ENCODE measurements at places on chromosomes 2 and 18.

- no peak for DNase-seq
Observed at GRCh38 chr18:46574000-46574742, 82.8 kb downstream of the LOXHD1 start.

- no peak for DNase-seq
Observed at GRCh38 chr2:14306268-14306861, 326.2 kb upstream of the LRATD1 start.

DNA sequence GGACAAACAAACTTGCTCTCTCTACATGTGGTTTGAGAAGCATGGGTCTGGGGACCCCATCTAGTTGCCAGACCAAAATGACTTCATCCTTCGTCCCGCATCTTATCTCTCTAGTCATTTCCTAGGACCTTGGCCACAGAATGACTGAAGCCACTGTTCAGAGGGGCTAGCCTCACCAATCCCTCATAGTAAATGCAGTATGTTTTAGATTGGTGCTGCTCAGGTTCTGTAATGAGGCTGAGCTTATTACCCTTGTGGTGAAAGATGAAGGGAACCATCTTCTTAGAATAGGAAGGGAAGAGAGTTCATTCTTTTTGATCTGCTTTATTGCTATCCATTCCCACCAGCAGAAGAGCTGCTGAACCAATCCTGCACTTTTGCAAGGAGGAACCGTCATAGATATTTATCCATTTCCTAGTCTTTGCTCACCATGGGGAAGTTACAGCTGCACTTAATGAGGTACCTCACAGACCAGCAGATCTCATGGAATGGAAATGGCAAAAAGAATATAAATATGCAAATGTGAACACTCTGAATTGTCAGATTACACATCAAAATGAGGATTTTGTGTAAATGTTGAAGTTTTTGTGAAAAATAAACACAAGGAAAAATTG, 436.7 kb downstream of the LPIN1 start:
- no peak for DNase-seq

DNA sequence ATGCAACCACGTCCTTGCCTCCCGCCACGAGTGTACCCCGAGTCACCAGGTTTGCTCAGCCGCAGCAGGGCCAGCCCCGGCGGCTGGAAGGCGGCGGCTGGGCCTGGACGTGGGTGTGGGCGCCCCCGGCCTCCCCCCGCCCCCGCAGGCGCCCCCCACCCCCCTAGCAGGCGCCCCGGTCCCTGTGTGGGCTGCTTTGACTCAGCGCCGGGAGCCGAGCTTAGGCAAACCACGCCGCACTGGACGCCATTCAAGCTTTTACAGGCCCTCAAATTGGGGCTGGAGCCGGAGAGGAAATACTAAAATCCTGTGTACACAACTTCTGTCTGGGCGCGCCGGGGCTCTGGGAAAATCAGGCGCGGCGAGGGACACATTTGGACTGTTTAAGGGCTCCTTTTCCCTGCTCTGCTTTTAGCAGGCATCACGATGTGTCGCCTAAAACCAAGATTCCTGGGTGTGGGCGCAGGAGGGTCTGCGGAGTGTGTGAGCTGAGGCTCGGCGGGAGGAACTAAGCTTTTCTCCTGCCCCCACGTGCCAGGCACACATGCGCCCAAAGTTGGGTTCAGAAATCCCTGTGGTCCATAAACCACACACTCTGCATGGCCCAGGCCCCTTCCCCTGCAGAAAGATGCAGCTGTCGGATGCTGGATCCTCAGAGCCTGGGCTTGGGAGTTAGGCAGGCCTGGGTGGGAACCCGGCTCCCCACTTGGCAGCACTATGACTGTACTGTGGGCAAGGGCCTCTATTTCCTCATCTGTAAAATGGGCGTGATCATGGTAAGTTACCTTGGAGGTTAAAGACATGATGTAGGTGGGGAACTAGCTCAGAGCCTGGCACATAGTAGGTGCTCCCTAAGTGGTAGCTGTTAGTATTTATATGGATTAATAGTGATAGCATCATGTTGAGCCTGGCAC, 57.6 kb downstream of the ATOH8 start:
- no peak for DNase-seq

- DNase-seq = no peak
Observed at GRCh38 chr18:79928563-79928960, 22.9 kb downstream of the SLC66A2 start.

- no peak for DNase-seq
Observed at GRCh38 chr2:45124456-45124855, 115.2 kb upstream of the SIX2 start.

DNA sequence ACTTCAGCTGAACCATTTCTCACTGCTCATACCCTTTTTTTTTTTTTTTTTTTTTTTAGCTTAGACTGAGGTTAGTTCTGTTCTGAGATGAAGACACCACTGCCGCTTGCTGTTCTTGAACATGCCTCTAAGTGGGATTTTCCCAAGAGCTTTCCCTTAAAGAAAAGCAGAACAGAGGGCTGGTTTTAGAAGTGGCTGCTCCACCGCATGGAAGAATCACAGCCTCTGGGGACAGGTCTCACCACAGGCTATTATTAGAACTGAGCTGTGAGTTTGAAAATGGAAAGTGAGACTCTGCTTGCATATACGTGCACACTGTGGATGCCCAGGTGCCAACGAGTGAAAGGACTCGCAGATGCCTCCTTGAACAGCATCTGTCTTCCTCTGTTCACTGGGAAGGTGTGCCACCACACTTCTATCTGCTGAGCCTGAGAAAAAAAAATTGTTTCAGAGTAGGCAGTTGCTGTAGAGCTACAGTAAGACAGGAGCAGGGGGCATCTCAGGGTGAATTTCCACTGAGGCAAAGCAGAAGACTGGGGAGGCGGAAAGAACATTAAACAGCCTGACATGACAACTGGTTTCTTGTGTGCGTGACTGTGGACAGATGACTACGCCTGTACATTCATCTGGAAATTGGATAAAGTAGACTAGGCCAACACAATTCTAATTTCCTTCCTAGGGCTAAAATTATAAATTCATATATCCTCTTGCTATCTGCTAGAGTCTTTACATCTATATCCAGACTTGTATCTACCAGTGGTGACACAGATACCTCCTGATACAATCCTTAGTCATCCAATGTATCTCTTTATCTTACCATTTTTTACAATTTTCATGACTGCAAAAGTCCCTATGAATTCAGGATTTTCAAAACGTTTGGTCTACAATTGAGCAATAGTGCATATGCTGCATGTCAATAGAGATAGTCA, 1045.7 kb upstream of the CELF4 start:
- no peak for DNase-seq

DNA sequence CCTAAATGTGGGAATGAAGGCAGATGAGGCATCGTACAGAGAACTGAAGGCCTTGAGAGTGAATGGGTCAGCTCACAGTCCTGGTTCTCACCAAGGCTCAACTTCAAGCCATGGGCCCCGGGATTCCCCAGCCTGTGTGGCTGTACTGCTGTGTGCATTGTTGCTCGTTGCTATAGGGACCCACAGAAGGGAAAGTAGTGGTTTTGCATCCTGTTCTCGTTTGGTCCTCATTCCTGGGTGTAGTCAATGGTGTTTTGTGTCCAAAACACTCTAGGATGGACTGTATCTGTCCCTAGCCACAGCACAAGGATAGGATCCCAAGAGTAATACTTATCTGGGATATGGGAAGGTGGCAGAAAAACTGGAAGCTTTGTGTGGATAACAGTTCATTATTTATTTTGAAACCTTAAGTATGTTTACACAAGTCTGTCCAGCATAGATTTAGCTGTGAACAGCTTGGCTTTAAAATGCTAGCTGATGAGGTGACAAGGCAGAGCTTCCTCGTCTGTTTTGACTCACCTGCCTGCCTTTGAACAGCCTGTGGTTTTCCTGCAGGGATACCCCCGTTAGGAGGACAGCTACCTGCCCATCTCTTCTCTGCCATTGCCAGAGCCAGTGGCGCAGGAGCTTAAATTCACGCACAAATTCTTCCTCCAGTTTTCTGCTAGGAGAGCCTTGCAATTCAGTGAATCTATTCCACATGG, 85.0 kb downstream of the WDSUB1 start:
- no peak for DNase-seq

DNA sequence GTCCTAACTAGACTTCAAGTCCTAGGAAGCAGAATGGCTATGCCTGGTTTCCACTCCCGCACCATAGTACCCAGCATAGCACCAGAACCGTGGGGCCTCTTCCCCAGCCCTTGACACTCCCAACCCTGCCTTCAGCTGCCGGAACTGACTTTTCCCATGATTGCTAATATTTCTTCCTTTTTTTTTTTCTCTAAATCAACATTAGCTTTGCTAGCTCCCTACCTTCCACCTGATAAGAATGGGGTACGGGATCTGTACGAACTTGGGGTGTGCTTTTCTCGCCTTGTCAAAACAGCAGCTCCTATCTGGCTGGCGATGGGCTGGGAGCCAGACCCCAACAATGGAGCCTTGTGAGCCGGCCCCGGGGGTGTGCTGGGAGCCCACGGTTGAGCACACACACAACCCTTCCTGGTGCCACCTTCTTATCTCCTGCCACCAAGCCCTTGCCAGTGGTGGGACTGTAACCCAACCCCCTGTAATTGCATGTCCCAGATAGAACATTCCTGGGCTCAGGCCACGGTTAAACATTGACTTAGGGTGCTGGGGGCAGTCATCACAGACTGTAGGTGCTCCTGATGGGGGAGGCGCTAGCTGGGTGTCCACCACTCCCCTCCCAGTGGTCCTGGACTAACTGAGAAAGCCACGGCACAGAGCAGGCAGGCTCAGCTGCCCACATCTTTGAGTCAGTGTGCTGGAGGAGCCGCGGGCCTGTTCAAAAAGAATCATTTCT, 213.0 kb upstream of the HAAO start:
- no peak for DNase-seq

DNA sequence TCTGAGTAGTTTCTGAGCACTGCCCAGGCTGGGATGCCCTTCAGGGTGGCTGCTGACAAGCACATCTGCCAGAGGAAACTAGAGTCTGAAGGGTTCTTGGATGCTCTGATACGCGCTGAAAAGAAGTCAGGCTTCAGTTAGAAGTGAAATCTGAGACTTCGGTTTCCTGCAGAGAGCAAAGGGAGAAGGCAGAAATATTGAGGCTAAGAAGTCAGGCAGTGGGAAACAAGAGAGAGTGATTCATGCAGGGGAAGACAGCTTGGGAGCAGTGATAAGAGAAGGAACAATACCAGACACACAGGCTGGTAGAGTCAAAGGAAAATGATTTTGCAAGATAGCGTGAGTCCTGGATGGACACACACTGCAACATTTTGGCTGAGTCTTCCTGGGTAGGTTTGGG, 51.0 kb upstream of the BOD1L2 start:
- DNase-seq = no peak

GRCh38 chr2:147630585-147630984, 214.2 kb upstream of the ACVR2A start:
- DNase-seq = no peak

- DNase-seq = no peak
Observed at GRCh38 chr2:102283996-102284395, 27.4 kb upstream of the IL1RL1 start.

- no peak for DNase-seq
Observed at GRCh38 chr2:114025030-114025429, 135.1 kb downstream of the ACTR3 start.

GRCh38 chr18:111306-112014, 46.9 kb upstream of the USP14 start:
- DNase-seq = no peak

DNA sequence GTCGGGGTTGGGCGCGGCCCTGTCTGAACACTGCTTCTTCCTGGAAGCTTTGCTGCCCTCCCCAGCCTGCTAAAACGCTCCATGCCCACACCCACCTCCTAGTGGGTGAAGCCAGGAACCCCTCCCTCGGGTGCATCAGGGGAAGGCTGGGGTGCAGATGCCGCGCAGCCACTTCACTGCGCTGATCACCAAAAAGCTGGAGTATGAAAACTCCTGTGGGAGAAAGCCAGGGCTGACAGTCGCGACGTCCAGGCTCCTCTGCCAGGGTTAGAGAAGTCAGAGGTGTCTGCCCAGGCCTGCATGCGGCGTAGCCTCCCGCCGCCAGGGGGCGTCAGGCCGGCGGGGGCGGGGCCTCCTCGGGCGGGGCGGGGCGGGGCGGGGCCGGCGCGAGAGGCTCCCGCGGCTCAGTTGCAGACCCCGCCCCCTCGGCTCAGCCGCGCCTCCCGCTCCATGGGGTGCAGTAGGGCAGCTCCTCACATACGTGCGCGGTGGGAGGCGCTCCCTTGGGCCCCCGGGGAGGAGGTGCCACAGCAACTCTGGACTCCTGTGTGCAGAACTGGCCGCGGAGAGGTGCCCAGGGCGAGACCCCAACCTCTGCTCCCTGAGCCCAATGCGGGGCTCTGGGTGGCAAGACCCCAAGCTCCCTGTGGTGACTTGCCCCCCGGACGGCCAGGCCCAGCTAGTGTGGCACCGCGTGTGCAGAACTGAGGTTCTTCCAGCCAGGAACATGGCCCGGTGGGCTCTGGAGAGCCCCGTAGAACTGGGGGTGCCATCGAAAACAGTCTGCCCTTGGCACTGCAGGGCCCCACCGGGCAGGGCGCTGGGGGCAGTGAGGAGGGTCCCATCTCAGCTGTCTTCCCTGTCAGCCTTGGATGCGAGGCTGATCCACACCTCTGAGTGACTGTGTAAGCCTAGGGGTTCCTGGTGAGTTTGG, 1.8 kb upstream of the RNPEPL1 start:
- DNase-seq = peak; percentile 78

- DNase-seq = no peak
Observed at GRCh38 chr2:39608686-39609441, 56.9 kb upstream of the TMEM178A start.

GRCh38 chr2:181655519-181655918, 1.4 kb downstream of the CERKL start:
- DNase-seq = no peak

DNA sequence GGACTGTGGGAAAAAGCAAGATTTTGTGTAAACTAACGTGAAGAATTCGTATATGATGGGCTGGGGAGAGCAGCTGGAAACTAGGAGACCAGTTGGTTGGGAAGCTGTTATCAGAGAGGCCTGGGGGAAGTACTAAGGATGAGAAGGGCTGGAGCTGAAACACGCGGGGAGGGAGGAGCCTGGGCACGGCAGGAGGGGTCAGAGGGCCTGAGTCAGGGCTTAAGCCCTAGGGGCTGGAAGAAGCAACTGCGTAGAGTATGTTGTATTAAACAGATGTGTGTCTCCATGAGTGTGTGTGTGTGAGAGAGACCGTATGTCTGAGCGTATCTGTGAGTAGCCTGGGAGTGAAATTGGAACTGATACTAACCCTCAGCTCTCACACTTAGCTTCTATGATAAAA, 8.4 kb downstream of the POMC start:
- no peak for DNase-seq

- no peak for DNase-seq
Observed at GRCh38 chr18:28960146-28960545, 783.2 kb upstream of the CDH2 start.

DNA sequence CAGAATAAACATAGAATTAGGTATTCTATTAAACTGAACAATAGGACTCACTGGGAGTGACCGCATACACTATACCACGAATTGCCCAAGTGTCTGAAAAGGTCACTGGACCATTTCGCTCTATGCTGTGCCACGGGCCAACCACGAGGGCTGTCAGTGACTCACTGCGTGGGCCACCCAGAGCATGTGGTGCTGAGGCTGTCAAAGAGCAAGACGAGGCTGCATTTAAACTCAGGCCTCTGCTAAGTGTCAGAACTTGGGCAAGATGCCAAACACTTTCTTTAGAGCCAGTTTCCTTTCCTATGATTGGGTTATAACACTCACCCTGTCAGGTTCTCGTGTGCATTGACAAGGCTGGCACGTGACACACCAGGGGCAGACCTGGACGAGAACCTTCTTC, 97.5 kb downstream of the SH3YL1 start:
- DNase-seq = no peak
